ENCODE measurements at places on chromosomes 11 and 22. TPM values are rescaled to one million over a fixed set of nuclear protein-coding genes. Genes with fewer than 3 reads are reported as not detected.

Gene RTL10
- total RNA-seq: 16.7 TPM

Gene C11orf97
- 0.41 TPM for total RNA-seq

Gene ARHGAP32
- total RNA-seq: 27.9 TPM

Gene C22orf31
- total RNA-seq: not detected

Gene PLAAT3
- total RNA-seq: 147 TPM

Gene NRXN2
- 8.7 TPM for total RNA-seq

Gene OR10D3
- not detected for total RNA-seq

Gene F2
- 0.12 TPM for total RNA-seq

Gene ILK
- total RNA-seq: 184 TPM

Gene TNNI2
- 1.2 TPM for total RNA-seq

Gene FREY1
- total RNA-seq: 0.73 TPM

Gene HTR3B
- total RNA-seq: not detected

Gene OR6T1
- not detected for total RNA-seq

Gene SPDYC
- not detected for total RNA-seq

Gene OR9G4
- total RNA-seq: not detected

Gene P2RX6
- 0.87 TPM for total RNA-seq

Gene WBP2NL
- total RNA-seq: 2.7 TPM

Gene PATE4
- total RNA-seq: not detected

Gene OR52R1
- total RNA-seq: not detected

Gene KCNJ11
- 0.40 TPM for total RNA-seq

Gene POTEH
- total RNA-seq: not detected

Gene ALG9
- 30.7 TPM for total RNA-seq

Gene MFNG
- total RNA-seq: 7.1 TPM

Gene USH1C
- total RNA-seq: 1.2 TPM

Gene MMP8
- not detected for total RNA-seq

Gene CTSW
- total RNA-seq: 0.30 TPM

Gene MS4A12
- not detected for total RNA-seq

Gene BBOX1
- not detected for total RNA-seq

Gene CARD18
- total RNA-seq: not detected

Gene CABP4
- total RNA-seq: 2.1 TPM

Gene DEUP1
- 0.18 TPM for total RNA-seq

Gene MFRP
- total RNA-seq: not detected

Gene PCNX3
- total RNA-seq: 28.2 TPM

Gene NADSYN1
- 69.0 TPM for total RNA-seq

Gene NRIP3
- 1.2 TPM for total RNA-seq

Gene CASP4
- total RNA-seq: 37.8 TPM
